Activated CD4-positive, alpha-beta T cell treated with anti-CD3 and anti-CD28 coated beads, Interleukin-2, amount 50 U/mL, for 1 hour (primary cell): ENCODE measurements at places on chromosomes 2 and 18.
A peak's percentile ranks its signal among the peaks of the same experiment; 100 is the strongest.

DNA sequence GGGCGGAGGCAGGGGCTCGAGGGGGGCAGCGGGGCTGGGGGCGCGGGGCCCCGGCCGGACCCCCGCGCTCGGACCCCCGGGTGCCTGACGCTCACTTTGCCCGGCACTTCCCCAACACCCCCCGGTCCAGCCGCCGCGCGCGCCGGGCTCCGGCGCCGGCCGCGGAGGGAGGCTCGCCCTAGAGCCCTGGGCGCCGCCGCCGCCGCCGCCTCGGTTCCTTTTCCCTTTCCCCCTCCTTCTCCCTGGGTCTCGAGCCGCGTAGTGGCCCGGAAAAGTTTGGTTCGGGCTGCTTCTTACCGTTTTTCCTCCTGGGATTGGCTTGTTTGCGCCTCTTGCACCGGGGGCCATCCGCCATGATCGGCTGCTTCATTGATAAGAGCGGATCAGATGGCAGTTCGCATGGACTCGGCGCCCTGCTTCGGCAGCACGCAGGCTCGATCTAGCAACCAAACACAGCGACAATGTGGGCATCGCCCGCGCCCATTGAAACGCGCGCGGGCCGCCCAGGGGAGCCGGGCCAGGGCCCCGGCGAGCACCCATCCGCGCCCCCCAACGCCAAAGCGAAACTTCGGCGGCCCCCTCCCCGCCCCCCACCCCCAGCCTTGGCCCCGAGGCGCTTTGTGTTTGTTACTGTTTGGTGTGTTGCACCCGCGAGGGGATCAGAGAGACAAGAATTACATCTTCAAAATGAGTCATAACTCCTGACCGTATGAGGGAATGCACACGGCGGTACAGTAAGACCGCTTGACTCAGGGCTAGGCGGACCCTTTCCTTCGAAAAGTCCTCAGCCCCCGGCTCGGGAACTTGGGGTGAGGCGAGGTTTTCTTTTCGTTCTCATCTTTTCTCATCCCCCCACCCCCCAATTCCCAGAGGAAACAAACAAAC lies 2.7 kb downstream of the ZEB2 start:
- DNase-seq: no peak

DNA sequence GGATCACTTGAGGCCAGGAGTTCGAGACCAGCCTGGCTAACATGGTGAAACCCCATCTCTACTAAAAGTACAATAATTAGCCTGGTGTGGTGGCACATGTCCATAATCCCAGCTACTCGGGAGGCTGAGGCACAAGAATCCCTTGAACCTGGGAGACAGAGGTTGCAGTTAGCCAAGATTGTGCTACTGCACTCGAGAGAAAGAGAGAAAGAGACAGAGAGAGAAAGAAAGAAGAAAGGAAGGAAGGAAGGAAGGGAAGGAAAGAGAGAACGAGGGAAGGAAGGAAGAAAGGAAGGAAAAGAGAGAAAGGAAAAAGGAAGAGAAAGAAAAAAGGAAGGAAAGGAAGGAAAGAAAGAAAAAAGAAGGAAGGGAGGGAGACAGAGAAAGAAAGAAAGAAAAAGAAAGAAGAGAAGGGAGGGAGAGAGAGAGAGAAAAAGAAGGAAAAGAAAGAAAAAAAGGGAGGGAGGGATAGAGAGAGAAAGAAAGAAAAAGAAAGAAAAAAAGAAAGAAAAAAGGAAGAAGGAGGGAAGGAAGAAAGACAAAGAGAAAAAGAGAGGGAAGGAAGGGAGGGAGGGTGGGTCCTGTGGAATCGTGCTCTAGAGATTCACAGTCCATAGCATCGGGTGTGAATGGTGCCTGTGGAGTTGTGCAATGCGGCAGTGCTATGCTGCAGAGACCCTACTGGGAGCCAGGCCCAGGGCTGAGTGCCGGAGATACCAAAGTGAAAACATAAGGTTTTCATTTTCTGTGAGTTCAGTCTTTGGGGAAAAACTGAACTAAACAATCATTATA lies 4.6 kb upstream of the SDC1 start:
- DNase-seq: no peak

DNA sequence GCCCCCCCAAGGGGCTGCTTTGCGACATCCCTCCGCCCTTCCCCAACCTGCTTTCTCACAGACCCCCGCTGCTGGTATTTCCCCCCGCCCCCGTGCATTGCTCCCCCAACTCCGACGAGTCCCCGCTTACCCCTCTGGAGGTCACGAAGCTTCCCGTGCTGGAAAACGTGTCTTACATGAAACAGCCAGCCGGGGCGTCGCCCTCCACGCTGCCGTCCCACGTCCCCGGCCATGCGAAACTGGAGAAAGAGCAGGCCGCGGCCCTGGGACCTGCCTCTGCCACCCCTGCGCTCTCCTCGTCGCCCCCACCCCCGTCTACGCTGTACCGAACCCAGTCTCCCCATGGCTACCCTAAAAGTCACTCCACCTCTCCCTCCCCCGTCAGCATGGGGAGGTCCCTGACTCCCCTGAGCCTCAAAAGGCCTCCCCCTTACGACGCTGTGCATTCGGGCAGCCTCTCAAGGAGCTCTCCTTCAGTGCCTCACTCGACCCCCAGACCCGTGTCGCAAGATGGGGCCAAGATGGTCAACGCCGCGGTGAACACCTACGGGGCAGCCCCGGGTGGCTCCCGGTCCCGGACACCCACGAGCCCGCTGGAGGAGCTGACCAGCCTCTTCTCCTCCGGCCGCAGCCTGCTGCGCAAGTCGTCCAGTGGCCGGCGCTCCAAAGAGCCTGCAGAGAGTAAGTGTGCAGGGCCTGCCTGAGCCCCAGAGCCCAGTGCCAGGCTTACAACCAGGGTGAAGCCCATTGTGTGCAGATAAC lies 183.0 kb downstream of the NYAP2 start:
- DNase-seq: no peak

DNA sequence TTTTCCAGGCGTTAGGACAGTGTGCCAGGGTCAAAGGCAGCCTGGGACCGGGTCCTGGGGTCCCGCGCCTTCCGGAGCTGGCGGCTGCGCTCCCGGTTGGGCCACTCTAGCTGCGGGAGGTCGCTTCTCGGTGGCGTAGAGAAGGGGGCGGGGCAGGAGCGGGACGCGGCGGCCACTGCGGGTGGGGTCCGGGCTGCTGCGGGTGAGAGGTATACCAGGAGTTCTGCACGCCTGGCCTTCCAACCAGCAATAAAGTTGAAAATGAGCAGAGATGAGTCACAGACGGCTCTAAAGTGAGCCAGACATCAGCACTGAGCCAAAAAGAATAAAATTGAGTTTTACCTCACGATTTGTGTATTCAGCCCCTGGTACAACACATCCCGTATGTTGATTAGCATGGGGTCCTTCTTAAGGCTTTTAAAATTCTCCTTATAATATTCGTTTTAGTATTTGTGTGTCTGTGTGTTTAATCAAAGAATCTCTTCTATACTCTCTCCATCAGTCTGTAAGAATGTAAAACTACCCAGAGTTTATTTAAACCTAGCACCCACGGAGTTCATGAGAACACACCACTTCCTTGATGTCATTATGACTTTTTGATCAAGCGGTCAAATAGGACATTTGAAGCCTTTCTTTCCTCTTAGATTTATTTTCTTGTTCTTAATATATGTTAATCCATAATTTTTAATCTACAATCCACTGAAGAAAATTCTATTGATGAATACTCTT lies at the start of gene C1GALT1C1L:
Gene C1GALT1C1L (minus strand): TSS at position 108 of the 729 bp plus-strand sequence. CDS start 107 bp downstream, at position 1.
- DNase-seq: peak; percentile 3

DNA sequence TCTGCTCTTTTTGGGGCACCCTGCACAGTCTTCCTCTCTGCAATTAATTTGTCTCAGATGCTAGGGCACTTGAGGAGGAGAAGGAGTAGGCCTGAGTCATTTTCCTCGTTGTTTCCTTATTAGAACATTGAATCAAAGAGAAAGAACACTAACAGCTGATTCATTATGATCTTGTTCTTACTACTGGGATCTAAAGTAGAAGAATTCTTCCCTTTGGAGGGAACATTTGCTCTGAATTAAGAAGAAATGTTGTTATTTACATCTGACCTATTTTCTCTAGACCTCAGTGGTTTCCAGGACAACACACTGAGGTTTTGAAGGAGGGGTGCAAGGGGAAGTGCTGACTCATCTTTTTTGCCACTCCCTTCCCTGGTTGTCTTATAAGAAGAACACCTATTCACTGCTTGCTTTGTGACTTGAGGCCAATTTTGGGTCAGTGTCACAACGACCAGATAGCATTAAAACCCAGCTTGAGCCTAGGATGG lies 24.3 kb upstream of the STAT1 start:
- no peak for DNase-seq

DNA sequence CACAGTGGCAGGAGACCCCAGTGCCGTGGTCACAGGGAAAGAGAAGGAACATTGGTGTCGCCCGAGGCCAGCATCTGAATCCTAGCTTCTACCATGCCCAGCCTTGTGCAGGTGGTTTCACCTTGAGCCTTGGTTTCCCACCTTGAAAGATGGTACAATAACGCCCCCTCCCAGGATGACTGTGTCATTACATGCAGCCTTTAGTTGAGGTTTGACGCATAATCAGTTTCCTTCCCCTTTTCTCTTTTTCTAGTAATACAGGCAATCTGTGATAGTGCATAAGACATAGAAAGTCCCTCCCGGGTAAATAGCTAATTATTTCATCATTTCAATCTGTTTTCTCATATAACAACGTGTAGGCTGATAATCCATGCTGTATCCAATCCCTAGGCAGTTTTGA lies 29.8 kb upstream of the ZNF407 start:
- no peak for DNase-seq

GRCh38 chr18:22974707-22975106 lies 41.6 kb downstream of the RBBP8 start:
- DNase-seq: no peak

DNA sequence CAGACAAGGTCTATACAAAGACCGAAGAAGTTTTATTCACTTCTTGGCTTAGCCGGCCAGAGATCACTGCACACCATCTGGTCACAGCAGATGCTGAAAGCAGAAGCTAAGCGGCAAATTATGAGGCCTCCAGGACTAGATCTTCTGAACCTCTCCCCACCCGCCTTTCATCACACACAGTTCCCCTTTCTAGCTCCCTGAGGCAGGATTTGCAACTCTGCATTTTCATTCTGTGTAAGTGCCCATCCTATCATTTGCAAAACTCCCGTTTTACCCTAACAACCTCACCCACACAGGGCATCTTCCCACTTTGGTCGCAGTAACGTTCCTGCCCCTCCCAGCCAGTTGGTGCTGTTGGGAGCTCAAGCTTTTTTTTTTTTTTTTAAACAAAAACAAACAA lies 3.1 kb upstream of the MOB1A start:
- DNase-seq: no peak

DNA sequence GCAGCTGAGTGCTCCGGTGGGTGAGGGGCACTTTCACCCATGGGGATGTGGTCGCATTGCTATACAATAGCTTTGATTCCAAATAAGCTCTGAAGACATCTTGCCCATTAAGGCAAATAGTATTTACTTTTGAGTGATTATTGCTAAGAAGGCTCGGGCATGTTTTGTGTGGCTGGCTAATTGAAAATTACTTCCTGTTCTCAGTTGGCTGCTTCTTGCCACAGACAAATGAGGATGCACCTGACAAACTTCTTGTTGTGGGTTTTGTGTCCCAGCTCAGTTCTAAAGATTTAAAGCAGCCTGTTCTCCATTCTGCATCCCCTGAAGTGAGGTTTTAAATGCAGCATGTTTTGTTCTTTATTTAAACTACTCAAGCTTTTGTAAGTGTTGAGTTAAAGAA lies 88.3 kb downstream of the KCNS3 start:
- DNase-seq: no peak

GRCh38 chr2:121281107-121281506 lies 3.9 kb downstream of the TFCP2L1 start:
- no peak for DNase-seq

GRCh38 chr2:905833-906140 lies 44.9 kb upstream of the SNTG2 start:
- no peak for DNase-seq
